ENCODE measurements at places on chromosomes 7 and 10.
A peak's percentile ranks its signal among the peaks of the same experiment; 100 is the strongest.

DNA sequence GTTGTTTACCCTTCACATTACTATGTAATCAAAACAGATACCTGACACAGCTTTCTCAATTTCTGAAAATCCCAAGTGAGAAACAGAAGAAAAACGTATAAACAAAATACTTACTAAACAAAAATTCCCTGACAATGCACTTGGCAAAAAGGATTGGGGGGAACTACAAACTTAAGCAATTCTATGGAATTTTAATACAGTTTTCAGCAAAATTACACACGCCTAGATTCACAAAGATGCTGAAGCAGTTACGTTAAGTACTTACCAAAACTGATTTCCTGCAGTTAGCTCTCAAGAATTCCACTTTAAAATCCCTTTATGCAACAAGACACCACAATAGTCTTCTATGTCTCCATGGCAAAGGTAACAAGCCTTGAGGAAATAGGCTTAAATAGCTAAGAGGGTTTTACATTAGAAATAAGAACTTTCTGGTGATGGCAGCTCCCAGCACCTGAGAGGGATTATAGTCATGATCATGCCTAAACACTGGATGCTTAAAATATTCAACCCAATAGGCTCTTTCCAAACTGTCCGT lies 10.8 kb downstream of the TOMM7 start:
- DNase-seq, result no peak

DNA sequence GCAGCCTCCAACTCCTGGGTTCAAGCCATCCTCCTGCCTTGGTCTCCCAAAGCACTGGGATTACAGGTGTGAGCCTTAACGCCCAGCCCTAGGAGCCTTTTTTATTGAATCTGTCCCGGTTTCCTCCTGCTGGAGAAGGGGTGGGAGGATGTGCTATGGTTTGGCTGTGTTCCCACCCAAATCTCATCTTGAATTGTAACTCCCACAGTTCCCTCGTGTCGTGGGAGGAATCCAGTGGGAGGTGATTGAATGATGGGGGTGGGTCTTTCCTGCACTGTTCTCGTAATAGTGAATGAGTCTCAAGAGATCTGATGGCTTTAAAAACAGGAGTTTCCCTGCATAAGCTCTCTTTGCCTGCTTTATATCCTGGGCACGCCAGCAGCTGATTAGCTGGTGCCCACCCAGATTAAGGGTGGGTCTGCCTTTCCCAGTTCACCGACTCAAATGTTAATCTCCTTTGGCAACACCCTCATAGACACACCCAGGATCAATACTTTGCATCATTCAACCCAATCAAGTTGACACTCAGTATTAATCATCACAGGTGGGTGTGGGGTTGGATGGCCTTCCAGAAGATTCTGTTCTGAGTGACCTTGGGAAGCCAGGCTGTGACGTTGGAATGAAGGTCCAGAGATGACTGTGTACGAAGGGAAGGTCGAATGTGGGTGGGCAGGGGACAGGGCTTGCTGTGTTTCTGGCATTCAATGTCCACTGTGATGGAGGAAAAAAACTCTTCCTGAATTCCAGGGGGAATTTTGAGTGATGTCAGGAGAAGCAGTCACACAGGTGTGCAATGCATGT lies 33.8 kb upstream of the CUX1 start:
- no peak for DNase-seq

DNA sequence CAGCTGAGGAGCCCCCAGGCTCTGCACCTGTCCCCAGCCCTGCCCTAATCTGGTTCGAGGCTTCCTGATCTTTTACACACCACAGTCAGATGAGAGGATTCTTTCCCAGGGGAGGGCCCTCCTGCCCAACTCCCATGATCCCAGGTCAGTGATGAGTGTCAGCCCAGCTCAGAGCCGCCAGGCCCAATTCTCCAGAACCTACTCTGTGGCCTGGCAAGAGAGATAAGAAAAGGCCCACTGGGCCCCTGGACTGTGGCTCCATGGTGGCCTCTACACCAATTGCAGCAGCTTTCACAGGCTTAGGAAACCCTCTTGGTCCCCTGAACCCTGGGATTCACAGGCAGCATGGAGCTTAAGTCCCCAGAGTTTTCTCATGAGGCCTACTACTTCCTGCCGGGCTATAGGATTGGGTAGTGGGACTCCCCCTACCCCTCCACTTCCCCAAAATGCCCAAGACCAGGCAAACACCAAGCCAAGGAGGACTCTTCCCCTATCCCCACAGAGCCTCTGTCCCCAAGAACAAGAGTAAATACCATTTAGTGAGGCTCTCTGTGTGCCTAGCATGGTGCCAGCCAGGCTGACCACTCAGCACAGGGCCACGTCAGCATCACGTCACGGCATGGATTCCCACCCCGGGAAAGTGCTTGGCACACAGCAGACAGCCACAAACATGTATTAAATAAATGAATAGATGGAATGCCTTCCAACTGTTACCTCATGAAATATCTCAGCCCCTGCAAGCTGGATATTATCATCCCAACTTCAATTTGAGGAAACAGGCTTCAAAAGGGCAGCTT lies 100.0 kb downstream of the GRID1 start:
- DNase-seq, result no peak

DNA sequence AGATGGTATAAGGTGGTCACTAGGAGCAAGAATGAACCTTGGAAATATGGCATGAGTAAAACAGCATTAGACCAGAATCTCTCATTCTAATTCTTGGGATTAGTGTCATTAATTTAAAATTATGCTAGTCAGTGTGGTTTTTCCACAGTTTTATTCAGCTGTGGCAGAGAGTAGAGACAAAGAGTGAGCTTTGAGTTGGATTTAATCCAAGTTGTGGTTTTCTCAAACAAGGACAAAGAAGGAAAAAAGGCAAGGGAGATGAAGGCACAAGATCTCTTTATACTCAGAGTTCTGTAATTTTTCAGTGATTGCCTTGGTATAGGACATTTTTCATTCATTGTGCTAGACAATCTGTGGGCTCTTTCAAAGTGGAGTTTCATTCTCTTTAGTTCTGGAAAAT lies 28.2 kb upstream of the AKAP9 start:
- no peak for DNase-seq

DNA sequence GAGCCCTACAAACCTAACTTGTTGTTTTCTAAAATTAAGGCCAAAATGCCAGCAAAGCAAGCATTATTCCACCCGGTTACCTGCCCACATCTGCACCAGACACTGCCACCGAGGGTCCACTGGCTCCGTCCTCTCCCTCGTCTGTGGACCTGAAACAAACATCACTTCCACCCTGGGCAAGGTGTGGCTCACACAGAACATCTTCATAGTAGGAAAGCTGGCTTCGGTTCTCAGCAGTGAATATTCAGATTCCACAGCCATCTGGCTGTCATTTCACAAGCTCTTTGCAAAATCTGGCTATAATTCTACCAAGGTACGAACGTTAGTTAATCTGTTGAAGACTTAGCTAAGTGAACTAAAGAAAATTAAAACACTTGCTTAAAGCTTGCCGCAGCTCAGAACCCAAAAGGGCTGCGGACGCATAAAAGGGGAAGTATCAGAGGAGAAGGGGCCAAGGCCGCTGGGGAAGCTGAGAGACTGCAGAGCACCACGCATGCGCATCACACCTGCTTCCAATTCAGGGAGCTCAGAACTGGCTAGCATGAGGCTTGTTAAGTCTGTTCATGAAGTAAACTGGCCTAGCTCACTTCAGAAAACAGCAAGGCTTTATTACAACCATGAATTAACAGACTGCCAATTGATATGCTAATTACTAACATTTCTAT lies 46.1 kb downstream of the PTPRN2 start:
- DNase-seq, result no peak

DNA sequence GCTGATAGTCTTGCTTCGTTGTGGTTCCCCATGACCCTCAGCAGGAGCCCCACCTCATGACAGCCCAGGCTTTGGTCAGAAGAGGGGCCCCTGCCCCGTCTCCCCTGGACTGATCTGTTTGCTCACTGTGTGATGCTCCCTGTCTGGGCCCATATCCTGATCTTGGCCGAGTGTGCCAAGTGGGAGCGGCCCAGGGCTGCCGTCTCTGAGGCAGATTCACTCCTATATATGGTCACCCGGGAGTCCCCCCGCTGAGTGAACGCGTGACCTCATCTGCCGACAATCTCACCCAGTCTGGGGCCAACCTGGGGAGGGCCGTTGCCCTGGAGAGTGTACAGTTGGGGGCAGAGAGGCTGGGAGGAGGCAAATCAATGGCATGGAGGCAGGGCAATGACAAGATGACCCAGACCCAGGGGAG lies 34.5 kb downstream of the PPIF start:
- DNase-seq, result no peak

GRCh38 chr7:86926732-86927131 lies 132.7 kb downstream of the ELAPOR2 start:
- DNase-seq, result peak; percentile 58

GRCh38 chr10:12835709-12836108 lies 165.8 kb downstream of the CCDC3 start:
- DNase-seq, result no peak

DNA sequence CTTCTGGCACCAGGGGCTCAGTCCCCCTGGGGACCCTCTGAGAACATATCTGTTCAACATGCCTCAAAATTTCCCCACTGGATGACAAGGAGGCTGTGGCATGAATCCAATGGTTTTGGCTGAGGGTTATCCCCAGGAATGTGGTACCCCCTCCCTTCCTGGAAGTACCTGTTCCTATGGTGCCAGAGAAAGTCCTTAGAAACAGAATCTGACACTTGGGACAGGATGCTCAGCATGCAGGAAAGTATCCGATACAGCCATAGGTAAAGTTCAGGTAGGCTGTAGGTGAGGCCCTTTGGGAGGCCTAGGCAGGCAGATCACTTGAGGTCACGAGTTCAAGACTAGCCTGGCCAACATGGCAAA lies 42.7 kb upstream of the A1CF start:
- no peak for DNase-seq

- DNase-seq, result no peak
Measured at GRCh38 chr7:147415991-147416390, 1174.6 kb upstream of the C7orf33 start.

GRCh38 chr10:125683821-125684220 lies 858 bp upstream of the TEX36 start:
- DNase-seq, result no peak

DNA sequence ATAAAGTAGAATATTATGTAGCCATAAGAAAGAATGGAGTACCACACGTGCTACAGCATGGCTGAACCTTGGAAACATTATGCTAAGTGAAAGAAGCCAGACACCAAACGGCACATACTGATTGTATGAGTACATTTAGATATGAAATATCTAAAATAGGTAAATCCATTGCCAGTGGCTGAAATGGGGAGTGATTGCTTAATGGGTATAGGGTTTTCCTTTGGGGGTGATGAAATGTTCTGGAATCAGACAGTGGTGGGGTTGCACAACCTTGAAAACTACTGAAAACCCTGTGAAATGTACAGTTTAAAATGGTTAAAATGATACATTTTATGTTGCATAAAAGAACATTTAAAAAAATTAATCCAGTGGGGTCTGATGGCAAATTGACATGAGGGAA lies 667.9 kb downstream of the AUTS2 start:
- DNase-seq, result no peak

DNA sequence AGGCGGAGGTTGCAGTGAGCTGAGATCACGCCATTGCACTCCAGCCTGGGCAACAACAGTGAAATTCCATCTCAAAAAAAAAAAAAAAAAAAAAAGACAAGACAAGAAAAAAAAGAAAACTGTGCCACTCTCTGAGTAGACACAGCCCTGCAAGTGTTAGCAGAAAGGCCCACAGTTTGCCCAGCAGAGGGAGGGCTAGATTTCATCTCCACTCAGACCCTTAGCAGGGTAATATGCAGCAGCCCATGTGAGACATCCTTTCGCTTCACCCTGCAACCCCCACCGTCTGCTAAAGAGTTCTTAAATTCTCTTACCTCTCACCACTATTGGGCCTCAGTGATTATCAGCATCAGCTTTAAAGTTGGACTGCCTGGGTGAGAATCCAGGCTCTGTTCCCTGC lies 38.2 kb downstream of the CTNNA3 start:
- DNase-seq, result no peak
